ENCODE measurements at places on chromosomes 6 and 20. TPM values are rescaled to one million over a fixed set of nuclear protein-coding genes. Genes with fewer than 3 reads are reported as not detected.

The CYP24A1 gene
- 5.7 TPM for total RNA-seq

The GFOD1 gene
- 8.4 TPM for total RNA-seq

The BMP2 gene
- total RNA-seq = 5.6 TPM

The ALDH5A1 gene
- 0.62 TPM for total RNA-seq
